ENCODE measurements at places on chromosomes 3 and 15. TPM values are rescaled to one million over a fixed set of nuclear protein-coding genes. Genes with fewer than 3 reads are reported as not detected.
A peak's percentile ranks its signal among the peaks of the same experiment; 100 is the strongest.

GRCh38 chr3:4501437-4501836 is 8.3 kb downstream of the ITPR1 start:
- H3K27ac ChIP-seq = no peak overlapping the region
- H3K36me3 ChIP-seq = no peaks in the 10 kb centered on the region
- no peaks in the 10 kb centered on the region for H3K27me3 ChIP-seq
- no peak overlapping the region for H3K4me3 ChIP-seq

Gene SERPINI2
- total RNA-seq = 2.5 TPM

Gene ETV5
- 48.4 TPM for total RNA-seq

GRCh38 chr3:100420885-100421284 is 19.5 kb downstream of the LNP1 start:
- no peaks in the 10 kb centered on the region for H3K27me3 ChIP-seq
- no peak overlapping the region for H3K27ac ChIP-seq
- no peak overlapping the region for H3K4me3 ChIP-seq
- peaks cover 6% of the 10 kb centered on the region for H3K4me1 ChIP-seq
- DNase-seq = no peak

Gene RLBP1
- not detected for total RNA-seq

DNA sequence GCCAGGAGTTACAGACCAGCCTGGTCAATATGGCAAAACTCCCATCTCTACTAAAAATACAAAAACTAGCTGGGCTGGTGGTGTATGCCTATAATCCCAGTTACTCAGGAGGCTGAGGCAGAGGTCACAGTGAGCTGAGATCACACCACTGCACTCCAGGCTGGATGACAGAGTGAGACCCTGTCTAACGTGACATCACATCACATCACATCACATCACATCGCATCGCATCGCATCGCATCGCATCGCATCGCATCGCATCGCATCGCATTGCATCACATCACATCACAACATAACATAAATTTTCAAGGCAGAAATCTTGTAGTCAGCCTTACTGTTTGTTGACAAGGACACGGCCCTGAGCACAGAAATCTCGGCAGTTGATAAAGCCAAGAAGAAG is 44.4 kb downstream of the RBM6 start:
- no peaks in the 10 kb centered on the region for H3K4me1 ChIP-seq
- H3K27ac ChIP-seq = no peak overlapping the region
- DNase-seq = no peak
- H3K4me3 ChIP-seq = no peak overlapping the region

GRCh38 chr3:12138044-12138443 is 20.7 kb downstream of the TIMP4 start:
- no peak overlapping the region for H3K4me3 ChIP-seq
- H3K27me3 ChIP-seq = no peaks in the 10 kb centered on the region
- peak; percentile 53 for DNase-seq
- H3K4me1 ChIP-seq = 0 out of 2 replicates have a peak, but pooled peaks cover 4% of the 10 kb centered on the region
- H3K36me3 ChIP-seq = no peaks in the 10 kb centered on the region
- no peak overlapping the region for H3K27ac ChIP-seq

DNA sequence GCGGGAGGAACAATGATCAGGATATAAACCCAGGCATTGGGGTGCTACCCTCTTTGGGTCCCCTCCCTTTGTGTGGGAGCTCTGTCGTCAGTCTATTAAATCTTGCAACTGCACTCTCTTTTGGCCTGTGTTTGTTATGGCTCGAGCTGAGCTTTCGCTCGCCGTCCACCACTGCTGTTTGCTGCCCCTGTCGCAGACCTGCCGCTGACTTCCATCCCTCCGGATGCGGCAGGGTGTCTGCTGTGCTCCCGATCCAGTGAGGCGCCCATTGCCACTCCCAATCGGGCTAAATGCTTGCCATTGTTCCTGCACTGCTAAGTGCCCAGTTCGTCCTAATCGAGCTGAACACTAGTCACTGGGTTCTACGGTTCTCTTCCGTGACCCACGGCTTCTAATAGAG is 1443.7 kb upstream of the CADM2 start:
- no peaks in the 10 kb centered on the region for H3K36me3 ChIP-seq
- no peak overlapping the region for H3K4me3 ChIP-seq

DNA sequence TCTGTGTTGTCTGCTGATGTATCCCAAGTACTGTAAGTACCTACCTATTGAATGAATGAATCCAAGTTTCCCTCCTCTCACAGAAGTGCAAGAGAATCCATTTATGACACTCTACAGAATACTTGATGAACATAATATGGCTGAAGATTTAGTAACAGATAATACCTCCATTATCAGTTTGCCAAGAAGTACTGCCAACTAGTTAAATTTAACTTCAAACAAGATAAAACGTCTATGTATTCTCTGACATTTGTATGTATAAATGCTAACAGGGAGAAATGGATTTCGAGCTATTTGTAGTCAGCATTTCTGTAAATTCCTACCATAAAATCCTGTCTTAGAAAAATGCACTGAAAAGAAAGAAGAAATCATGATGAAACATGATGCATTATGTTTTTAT is 217.6 kb downstream of the STT3B start:
- no peaks in the 10 kb centered on the region for H3K4me1 ChIP-seq
- H3K27ac ChIP-seq = no peak overlapping the region
- no peak for DNase-seq
- H3K27me3 ChIP-seq = no peaks in the 10 kb centered on the region

Gene THAP10
- 5.5 TPM for total RNA-seq

DNA sequence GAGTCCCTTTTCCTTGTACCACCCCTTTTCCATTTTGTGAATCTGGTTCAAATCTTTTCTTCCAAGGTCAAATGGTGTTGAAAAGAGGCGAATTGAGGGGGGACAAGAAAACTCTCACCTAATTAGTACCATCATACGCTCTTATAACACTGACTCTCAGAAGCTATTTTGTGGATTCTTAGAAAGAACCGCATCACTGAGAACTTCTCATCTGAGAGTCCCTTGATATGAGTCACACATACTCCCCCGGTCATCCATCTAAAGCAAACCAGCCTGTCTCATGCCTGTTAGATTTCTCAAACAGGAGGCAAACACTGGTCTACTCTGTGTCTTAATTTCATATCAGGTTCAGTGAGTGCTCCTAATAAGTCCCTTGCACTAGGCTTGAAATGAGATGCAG is 76.5 kb upstream of the SPRED1 start:
- no peaks in the 10 kb centered on the region for H3K27me3 ChIP-seq
- H3K4me1 ChIP-seq = peaks cover 10% of the 10 kb centered on the region
- no peak overlapping the region for H3K4me3 ChIP-seq
- H3K36me3 ChIP-seq = no peaks in the 10 kb centered on the region
- DNase-seq = no peak

Gene CPNE4
- 4.1 TPM for total RNA-seq

GRCh38 chr15:31953478-31953877 is 76.8 kb upstream of the CHRNA7 start:
- H3K4me1 ChIP-seq = no peaks in the 10 kb centered on the region
- H3K27ac ChIP-seq = no peak overlapping the region
- no peak overlapping the region for H3K4me3 ChIP-seq

DNA sequence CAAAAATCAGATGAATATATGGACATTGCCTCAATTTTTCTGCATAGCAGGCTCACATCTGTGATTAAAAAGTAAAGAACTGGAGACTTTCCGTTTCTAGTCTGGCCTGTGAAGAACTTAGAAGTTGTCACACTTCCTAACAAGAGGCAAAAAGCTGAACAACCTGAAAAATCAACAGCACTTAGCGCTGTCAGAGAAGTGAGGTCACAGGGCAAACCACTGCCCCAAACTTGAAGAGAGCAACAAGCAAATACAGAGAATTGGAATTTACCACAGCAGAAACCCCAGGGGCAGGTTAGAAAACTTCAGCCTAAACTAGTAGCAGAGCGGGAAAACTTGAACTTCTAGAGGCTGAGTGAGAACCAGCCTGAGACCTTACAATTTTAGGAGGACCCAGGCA is 38.9 kb downstream of the CCDC54 start:
- no peak overlapping the region for H3K4me3 ChIP-seq
- no peaks in the 10 kb centered on the region for H3K4me1 ChIP-seq
- H3K36me3 ChIP-seq = no peaks in the 10 kb centered on the region
- no peaks in the 10 kb centered on the region for H3K27me3 ChIP-seq
- DNase-seq = no peak

Gene HRH1
- 0.35 TPM for total RNA-seq

GRCh38 chr3:194407423-194407822 is 8.4 kb upstream of the GP5 start:
- no peaks in the 10 kb centered on the region for H3K27me3 ChIP-seq
- no peak overlapping the region for H3K27ac ChIP-seq
- H3K4me1 ChIP-seq = no peaks in the 10 kb centered on the region
- H3K36me3 ChIP-seq = peaks cover 7% of the 10 kb centered on the region

Gene ADPGK
- total RNA-seq = 57.3 TPM

Gene MYLK
- total RNA-seq = 16.2 TPM

DNA sequence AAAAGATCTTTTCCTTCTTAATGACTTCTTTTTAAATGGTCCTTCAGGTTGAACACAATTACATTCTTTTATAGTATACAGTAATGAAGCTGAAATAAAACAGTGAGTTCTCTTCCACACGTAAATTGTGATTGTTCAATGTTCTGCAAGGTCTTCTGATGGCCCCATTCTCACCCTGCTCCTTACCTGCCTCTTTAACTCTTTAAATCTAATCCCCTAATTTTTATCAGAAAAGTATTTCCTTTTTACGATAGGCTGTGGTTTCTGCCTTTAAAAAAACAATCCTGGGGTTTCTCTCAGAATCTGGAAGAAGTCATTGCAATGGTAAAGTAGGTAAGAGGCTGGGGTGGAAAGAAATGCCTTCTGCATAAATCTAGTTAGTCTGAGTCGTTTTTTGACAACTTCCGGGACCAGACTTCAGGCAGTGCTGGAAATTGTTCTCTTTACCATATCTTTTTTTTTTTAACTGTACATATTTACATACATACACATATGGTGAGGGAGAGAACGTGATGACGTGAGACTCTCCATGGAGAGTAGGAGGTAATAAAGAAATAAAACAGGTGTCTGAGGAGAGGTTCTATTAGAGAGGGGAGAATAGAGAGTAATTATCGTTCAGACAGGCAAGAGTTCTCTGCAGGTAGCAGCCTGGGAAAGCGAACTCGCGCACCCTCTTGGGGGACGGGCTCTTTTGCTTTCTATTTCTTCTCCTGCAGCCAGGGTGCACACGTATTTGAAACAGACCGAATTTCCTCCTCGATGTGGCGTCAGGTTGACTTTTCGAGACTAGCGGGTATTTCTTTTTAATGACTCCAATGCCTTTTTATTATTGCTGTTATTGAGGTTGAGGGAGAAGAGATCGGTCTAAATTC is at the start of gene SIDT1:
SIDT1 (plus strand) TSS at position 730 of the 872 bp plus-strand sequence. CDS start 467 bp downstream, outside the sequence.
- peak; percentile 66 for DNase-seq
- H3K4me1 ChIP-seq = peaks cover 7% of the 10 kb centered on the region
- H3K27me3 ChIP-seq = peaks cover 84% of the 10 kb centered on the region
- no peaks in the 10 kb centered on the region for H3K36me3 ChIP-seq

DNA sequence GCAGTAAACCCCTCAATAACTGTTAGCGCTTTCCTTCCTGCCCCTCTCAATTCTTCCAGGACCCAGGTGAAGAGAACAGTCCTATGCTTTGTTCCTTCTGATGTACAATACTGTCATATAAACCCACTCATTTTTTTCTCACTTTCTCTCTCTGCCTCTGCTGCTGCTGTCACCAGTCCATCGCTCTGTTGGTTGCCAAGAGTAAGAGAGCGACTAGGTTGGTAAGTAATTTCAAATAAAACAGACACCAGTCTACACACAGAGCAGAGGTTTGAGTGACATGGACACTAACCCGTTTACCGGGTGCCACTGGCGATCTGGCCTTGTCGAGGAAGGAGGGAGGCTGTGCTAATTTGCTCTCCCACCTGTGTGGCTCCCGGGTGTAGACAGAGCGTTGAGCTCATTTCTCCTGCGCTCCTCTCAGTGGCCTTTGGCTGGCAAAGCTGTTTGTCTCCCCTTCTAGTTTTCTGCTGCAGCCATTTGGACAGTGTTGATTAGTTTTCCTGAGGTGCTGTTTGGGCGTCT is 215.4 kb downstream of the THSD4 start:
- no peaks in the 10 kb centered on the region for H3K27me3 ChIP-seq
- no peak for DNase-seq
- 0 out of 2 replicates have a peak, but pooled peaks cover 7% of the 10 kb centered on the region for H3K4me1 ChIP-seq
- no peak overlapping the region for H3K4me3 ChIP-seq
- H3K36me3 ChIP-seq = no peaks in the 10 kb centered on the region

DNA sequence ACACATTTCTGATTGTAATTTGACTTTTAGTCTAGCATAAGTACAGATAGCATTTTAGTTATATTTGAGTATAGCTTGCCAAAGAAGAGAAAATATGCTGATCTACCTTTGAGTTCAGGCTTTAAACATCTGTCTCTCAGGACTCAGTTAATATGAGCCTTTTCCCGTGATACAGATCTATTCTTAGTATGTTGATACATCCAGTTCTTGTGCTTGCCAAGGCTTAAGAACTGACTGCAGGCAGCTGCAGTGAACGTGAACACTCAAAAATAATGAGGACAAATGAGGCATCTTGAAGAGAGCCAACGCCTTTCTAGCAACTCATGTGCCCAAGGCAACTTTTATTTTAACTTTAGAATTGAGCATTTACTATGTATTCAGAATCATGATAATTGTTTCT is 325.5 kb downstream of the SI start:
- H3K27me3 ChIP-seq = no peaks in the 10 kb centered on the region
- no peaks in the 10 kb centered on the region for H3K36me3 ChIP-seq
- H3K4me3 ChIP-seq = no peak overlapping the region
- no peaks in the 10 kb centered on the region for H3K4me1 ChIP-seq
- no peak for DNase-seq

DNA sequence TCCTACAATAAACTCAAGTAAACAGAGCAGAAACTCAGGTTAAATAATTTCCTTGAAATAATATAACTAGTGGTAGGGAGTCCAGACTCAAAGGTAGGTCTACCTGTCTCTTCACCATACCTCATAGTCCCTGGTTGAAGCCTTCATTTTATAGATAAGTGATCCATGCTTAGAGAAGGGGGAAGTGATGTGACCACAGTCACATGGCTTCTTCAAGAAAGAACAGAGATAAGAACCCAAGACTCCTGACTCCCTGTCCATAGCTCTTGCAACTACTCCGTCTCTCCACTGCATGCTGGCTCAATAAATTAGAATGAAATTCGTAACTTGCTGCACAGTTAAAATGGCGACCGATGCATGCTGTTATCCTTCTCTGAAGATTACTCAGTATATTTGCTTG is 11.0 kb upstream of the C15orf61 start:
- no peaks in the 10 kb centered on the region for H3K27me3 ChIP-seq
- DNase-seq = no peak
- H3K36me3 ChIP-seq = no peaks in the 10 kb centered on the region
- H3K4me3 ChIP-seq = no peak overlapping the region
- no peaks in the 10 kb centered on the region for H3K4me1 ChIP-seq
- H3K27ac ChIP-seq = no peak overlapping the region

Data from GM23338 (cell line).